ENCODE measurements at places on chromosomes 1 and 21.
A peak's percentile ranks its signal among the peaks of the same experiment; 100 is the strongest.

DNA sequence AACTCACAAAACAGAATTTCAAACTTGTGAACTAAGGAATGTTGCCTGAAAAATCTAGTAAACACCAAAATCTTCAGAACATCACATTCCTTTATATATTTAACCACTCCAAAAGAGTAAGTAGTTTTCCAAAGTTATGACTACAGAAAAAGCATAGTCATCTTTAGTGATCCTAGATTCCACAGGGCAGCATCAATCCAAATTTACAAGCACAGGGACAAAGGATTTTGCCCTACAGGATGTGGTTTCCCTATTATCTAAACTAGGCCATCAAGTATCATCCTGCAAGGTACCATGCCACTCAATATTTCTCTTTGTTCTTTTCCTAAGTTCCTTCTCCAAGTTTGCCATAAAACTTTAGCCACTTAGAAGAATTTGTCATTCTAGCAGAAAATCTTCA, 33.0 kb downstream of the COP1 start:
- no peak for DNase-seq

DNA sequence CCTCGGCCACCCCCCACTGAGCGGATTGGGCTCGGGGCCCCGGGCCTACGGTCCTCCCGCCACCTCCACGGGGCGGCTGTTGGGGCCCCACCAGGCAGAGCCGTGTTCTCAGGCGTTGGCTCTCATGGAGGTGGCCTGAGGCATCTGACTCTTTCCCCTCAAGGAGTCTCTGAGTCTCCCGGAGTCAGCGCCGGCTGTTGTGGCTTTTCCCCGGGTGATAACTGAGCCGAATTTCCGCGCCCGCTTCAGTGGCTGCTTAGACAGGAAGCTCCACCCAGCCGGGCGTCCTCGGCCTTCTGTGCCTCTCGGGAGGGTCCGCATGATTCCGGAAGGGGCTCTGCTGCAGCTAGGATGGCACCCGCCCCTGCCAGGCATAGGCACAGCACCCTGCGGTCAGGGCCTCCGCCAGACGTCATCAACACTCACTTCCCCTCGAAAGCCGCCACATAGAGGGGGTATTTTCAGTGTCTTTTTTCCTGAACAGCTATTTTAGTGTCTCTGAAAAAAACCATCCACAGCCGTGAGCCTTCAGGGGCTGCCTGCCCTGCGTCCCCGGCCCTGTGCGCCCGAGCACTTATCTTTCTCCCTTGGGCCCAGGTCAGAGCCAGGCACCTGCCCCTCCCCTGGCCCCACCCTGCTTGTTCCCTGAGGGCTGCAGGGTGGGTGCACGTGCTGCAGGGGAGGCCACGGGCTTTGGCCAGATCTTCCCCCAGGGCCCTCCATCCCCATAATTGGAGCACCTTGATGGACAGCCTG, 72.9 kb downstream of the SKI start:
- peak; percentile 87 for DNase-seq

DNA sequence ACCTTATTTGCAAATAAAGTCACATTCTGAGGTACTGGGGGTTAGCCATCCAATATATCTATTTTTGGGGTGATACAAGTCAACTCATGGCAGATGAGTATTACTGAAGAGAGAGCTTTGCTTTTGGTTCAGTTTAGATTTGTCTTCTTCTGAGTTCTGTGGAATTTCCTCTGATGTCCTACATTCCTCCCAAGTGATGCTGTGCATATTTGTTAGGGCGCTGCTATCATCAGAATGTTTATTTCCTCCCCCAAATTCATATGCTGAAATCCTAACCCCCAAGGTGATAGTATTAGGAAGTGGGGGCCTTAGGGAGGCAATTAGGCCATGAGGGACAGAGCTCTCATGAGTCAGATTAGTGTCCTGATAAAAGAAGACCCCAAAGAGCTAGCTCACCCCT, 96.2 kb upstream of the WLS start:
- no peak for DNase-seq

- no peak for DNase-seq
These were observed 30.4 kb downstream of the ZNF281 start for GRCh38 chr1:200379432-200379757.

DNA sequence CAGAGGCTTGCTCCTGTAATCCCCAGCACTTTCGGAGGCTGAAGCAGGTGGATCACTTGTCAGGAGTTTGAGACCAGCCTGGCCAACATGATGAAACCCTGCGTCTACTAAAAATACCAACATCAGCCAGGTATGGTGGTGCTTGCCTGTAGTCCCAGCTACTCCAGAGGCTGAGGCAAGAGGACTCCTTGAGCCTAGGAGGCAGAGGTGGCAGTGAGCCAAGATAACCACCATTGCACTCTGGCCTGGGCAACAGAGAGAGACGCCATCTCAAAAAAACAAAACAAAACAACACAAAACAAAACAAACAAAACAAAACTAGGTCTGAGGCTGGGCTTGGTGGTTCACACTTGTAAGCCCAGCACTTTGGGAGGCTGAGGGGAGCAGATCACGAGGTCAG, 38.7 kb upstream of the RAP1GAP start:
- no peak for DNase-seq

DNA sequence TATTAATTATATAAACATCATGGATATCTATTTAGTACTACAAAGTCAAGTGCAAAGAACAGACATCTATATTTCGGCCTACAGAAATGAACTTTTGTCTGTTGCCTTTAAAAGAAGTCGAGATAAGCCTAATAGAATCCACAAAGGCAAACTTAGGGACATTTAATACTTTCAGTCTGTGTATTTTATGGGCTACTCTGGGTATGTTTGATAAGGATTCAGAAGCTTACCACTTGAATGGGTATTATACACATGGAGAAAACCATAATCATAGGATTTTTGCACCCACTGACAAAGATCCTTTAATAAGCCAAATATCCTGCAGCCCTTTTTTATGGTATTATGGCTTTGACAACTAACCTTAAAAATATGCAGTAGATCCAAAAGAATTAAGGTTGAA, 224.8 kb downstream of the LMO4 start:
- DNase-seq = no peak

DNA sequence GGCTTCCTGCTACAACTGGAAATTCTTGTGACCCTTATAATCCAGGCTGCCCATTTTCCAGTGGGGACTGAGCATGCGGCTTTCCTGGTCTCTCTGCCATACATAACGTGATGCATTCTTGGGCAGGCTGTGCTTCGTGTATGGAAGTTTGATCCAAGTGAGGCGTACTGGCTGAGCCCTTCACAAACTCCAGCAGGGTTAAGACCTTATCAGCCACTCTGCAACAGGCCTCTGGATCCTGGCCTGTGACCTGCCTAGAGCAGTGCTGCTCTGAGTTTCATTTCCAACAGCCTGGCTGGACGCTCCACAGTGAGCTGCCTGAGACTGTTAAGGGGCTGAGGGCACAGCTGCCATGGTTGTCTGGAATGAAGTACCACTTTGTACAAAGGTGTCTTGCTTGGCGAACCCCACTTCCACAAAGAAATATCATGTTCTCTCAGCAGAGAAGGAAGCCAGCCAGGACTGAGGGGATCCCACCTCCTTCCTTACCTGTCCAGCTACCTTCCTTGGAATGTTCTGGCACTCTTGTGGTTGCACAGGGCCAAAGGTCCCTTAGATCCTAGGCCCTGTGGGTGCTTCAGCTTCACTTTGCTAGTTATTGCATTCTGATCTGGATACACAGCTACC, 28.5 kb upstream of the XPR1 start:
- peak; percentile 40 for DNase-seq

DNA sequence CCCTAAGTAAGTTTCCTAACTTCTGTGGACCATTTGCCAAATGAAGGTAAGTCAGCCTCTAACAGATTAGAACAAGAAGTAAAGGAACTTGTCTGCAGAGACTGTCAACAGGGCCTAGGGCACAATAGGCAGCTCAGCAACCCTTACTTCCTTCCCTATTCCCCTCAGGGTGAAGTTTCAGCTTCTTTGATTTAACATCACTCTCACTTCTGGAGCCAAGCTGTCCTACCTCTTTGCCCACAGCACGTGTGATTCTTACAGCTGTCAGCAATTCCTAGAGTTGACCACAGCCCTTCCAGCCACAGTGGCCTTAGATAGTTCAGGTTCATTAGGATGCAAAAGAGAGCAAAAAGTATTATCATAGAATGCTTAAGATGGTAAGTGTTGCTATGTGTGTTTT, 7.6 kb upstream of the EIF4G3 start:
- DNase-seq = no peak

GRCh38 chr1:193592317-193592716, 405.9 kb upstream of the B3GALT2 start:
- DNase-seq = no peak

- peak; percentile 78 for DNase-seq
These were observed 148.6 kb downstream of the HUNK start for GRCh38 chr21:32021319-32021994.

GRCh38 chr1:171736196-171736595, 5.7 kb downstream of the VAMP4 start:
- no peak for DNase-seq
